ENCODE measurements at places on chromosomes 2 and 18. TPM values are rescaled to one million over a fixed set of nuclear protein-coding genes. Genes with fewer than 3 reads are reported as not detected.
A peak's percentile ranks its signal among the peaks of the same experiment; 100 is the strongest.

The DNAH7 gene
- total RNA-seq: 0.30 TPM

The AGXT gene
- total RNA-seq: not detected

The NOSTRIN gene
- 38.2 TPM for total RNA-seq

The SLC39A6 gene
- 44.3 TPM for total RNA-seq

DNA sequence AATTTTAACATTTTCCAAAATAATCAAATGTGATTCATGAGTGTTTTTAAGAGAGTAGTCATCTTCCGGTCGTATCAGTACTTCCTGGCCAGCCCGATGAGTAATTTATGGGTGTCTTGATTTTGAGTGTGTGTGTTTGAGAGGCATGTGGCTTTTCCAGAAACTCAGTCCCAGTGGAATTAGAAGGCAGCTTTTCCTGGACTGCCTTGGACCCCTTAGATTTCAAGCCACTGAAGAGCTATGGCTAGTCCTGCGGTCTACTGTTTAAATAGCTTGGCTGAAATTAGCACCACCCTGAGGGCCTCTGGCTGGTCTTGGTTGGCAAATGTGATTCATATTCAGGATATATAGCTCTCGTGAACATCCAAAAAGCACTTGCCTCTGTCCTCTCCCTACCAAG lies 59.4 kb downstream of the HK2 start:
- no peaks in the 10 kb centered on the region for H3K4me1 ChIP-seq
- no peak overlapping the region for H3K4me3 ChIP-seq
- DNase-seq: no peak
- H3K27ac ChIP-seq: no peak overlapping the region

DNA sequence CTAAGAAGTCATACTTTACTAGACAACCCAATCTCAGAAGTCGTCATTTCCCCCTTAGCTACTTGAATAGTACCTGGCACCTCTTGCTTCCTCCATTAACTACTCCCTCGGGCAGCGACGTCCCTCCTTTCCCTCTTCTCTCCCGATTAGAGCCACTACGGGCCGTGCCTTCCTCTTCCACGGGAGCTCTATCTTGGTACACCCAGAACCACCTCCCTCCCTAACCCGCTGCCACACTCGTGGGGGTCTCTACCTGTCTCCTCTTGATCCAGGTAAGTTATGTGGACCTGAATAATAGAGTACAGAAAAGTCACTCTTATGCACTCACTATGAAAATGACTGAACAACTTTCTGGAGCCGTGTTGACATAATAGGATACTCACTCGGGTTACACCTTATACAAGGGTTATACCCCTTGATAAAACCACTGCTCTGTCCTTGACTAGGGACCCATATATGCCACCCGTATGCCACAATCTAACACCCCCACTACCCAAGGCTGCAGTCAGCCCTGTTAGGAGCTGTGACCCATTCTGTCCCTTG lies 595 bp upstream of the HDHD2 start:
- H3K27ac ChIP-seq: peak overlapping the region; percentile 89
- peaks cover 22% of the 10 kb centered on the region for H3K4me1 ChIP-seq
- peaks cover 26% of the 10 kb centered on the region for H3K36me3 ChIP-seq
- H3K4me3 ChIP-seq: peak overlapping the region; percentile 67

DNA sequence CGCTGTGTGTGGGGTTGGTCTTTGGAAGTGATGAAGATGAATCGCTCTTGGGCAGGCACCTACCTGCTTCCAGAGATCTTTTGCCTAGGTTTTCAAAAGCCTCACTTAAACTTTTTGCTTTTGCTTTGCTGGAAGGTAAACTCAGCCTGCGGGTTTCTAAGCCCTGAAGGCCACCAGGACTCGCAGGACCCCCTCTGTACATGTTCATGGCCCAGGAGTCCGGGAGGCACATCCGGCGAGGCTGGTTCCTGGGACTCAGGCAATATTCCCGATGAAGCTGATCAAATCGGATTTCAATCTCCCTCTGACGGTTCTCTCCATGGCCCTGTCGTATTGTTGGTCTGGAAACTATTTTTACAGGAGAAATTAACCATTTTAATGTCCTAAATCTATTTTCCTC lies 13.2 kb downstream of the HJURP start:
- no peak overlapping the region for H3K4me3 ChIP-seq
- no peak for DNase-seq
- no peaks in the 10 kb centered on the region for H3K4me1 ChIP-seq
- no peaks in the 10 kb centered on the region for H3K36me3 ChIP-seq

- H3K4me3 ChIP-seq: no peak overlapping the region
- H3K27me3 ChIP-seq: no peaks in the 10 kb centered on the region
- no peak for DNase-seq
- H3K4me1 ChIP-seq: no peaks in the 10 kb centered on the region
- no peaks in the 10 kb centered on the region for H3K36me3 ChIP-seq
- H3K27ac ChIP-seq: no peak overlapping the region
Observed at GRCh38 chr2:50612306-50612705, 419.6 kb downstream of the NRXN1 start.

GRCh38 chr2:109392816-109393661 lies 220.7 kb downstream of the SEPTIN10 start:
- H3K4me3 ChIP-seq: no peak overlapping the region
- DNase-seq: no peak
- H3K4me1 ChIP-seq: peaks cover 5% of the 10 kb centered on the region
- H3K27ac ChIP-seq: no peak overlapping the region
- H3K36me3 ChIP-seq: no peaks in the 10 kb centered on the region

GRCh38 chr2:8154936-8155335 lies 526.9 kb upstream of the ID2 start:
- no peaks in the 10 kb centered on the region for H3K36me3 ChIP-seq
- no peak for DNase-seq
- no peak overlapping the region for H3K27ac ChIP-seq
- no peak overlapping the region for H3K4me3 ChIP-seq
- H3K4me1 ChIP-seq: no peaks in the 10 kb centered on the region

GRCh38 chr2:85577386-85578242 lies at the start of gene VAMP8:
Gene VAMP8 (plus strand): TSS chr2:85577586. CDS start chr2:85577647, 61 bp downstream.
- peak within 1 kb of the TSS; percentile 90 for H3K27ac ChIP-seq
- H3K4me1 ChIP-seq: peaks cover 35% of the 10 kb centered on the region
- peak; percentile 83 for DNase-seq
- no peaks in the 10 kb centered on the region for H3K36me3 ChIP-seq
- H3K27me3 ChIP-seq: no peaks in the 10 kb centered on the region
- H3K4me3 ChIP-seq: peak within 1 kb of the TSS; percentile 56

All from suprapubic skin (tissue), 4 donors.